Endothelial cell (in vitro differentiated cells): ENCODE measurements at places on chromosomes 12 and 14. TPM values are rescaled to one million over a fixed set of nuclear protein-coding genes. Genes with fewer than 3 reads are reported as not detected.

The LBHD2 gene
- not detected for total RNA-seq

GRCh38 chr14:67357969-67358354 lies 1.6 kb downstream of the ATP6V1D start:
- DNase-seq: no peak
- no peak overlapping the region for H3K27ac ChIP-seq
- H3K4me3 ChIP-seq: peak overlapping the region; percentile 98
- peaks cover 6% of the 10 kb centered on the region for H3K27me3 ChIP-seq
- peaks cover 34% of the 10 kb centered on the region for H3K4me1 ChIP-seq

The TMEM63C gene
- 6.6 TPM for total RNA-seq

The CCNT1 gene
- 46.1 TPM for total RNA-seq

DNA sequence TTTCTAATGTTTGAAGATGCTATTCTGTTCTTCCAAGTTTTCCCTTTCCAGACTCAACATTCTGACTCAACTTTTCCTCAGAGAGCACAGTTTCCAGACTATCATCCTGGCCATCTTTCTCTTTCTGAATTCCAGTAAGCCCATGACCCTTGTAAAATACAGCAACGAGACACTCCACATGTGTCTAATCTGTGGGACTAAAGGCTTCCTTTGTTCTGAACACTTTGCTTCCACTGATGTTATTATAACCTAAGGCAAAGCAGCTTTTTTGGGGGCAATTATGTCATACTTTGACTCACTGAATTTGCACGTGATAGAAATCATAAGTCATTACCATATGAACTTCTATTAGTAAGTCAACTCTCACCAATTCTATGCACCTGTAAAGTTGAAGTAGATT lies 6.3 kb upstream of the ART4 start:
- H3K4me3 ChIP-seq: no peak overlapping the region
- DNase-seq: no peak
- H3K36me3 ChIP-seq: no peaks in the 10 kb centered on the region
- H3K4me1 ChIP-seq: peaks cover 19% of the 10 kb centered on the region

- peaks cover 3% of the 10 kb centered on the region for H3K27me3 ChIP-seq
- no peaks in the 10 kb centered on the region for H3K36me3 ChIP-seq
- no peak overlapping the region for H3K4me3 ChIP-seq
- no peaks in the 10 kb centered on the region for H3K4me1 ChIP-seq
- DNase-seq: no peak
These were observed 69.8 kb downstream of the MAP1LC3B2 start for GRCh38 chr12:116628989-116629388.

DNA sequence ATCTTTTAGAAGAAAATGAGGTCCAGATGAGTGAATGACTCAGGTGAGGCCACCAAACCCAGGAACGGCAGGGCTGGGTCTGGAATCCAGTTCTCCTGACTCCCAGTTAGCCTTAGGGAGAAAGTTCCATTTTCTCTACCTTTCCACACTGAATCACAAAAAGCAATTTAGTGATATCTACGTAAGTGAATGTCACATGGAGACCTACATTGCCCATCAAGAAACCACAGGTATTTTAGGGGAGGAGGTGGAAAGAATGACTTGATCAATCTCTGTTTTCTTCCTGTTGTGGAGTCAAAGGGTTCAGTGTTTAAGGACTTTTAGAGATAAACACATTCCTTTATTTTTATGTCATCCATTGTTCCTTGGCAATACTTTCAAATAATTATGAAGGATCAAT lies 106.9 kb upstream of the PTPRB start:
- H3K27me3 ChIP-seq: no peaks in the 10 kb centered on the region
- H3K27ac ChIP-seq: no peak overlapping the region
- H3K36me3 ChIP-seq: no peaks in the 10 kb centered on the region
- H3K4me1 ChIP-seq: no peaks in the 10 kb centered on the region

The RFX4 gene
- total RNA-seq: not detected

DNA sequence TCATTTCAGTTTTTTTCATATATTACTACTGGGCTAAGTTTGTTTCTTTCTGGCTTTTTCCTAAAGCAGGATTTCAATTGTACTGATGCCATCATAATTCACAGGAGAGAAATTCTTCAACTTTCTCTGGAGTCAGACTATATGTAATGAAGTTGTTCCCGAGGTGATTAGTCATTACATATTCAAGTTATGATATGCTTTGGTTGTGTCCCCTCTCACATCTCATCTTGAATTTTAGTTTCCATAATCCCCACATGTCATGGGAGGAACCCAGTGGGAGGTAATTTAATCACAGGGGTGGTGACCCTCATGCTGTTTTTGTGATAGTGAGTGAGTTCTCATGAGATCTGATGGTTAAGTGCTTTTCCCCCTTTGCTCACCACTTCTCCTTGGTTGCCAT lies 227.5 kb upstream of the LRIG3 start:
- H3K4me3 ChIP-seq: no peak overlapping the region
- H3K27ac ChIP-seq: no peak overlapping the region
- H3K36me3 ChIP-seq: no peaks in the 10 kb centered on the region

GRCh38 chr14:36363704-36364103 lies 43.3 kb upstream of the MBIP start:
- no peak overlapping the region for H3K4me3 ChIP-seq
- no peaks in the 10 kb centered on the region for H3K27me3 ChIP-seq
- H3K27ac ChIP-seq: no peak overlapping the region
- no peaks in the 10 kb centered on the region for H3K36me3 ChIP-seq
- no peak for DNase-seq
- H3K4me1 ChIP-seq: no peaks in the 10 kb centered on the region

DNA sequence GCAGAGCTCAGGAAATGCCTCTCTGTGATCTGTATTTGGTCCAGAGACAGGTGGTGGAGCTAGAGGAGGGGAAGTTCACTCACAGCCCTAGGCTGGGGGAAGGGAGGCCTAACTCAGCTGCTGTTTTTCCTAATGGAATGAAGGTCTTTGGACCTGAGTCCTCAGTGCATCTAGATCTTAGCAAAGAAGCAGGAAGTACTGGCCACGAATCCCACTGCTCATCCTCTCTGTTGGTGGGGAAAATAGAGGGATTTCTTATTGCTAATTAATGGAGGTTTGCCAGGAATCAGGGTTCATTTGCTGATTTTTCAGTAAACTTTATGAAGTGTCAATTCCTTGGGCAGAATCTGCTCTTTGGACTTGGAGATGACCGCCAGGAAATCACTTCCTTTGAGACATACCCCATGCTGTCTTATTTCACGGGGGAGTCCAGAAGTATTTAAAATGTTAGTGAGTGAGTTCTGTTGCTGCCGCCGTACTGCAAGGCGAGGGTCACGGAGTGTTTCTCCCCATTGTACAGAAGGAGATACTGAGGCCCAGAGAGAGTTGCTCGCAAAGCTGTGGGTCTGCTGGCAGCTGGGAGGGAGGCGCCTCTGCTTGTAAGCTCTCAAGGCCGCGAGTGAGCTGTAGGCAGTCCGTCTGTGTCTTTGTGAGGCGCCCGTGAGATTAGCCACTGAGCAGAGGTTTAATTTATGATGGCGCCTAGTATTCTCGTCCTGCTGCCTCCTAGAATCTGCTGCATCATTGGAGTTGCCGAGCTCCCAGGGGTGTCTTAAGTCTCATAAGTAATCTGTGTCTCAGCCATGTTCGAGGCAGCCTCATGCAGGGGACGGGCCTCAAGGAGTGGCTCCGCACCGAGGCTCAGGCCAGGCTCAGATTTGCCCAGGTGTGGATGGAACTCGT lies 88.2 kb downstream of the TSPAN9 start:
- H3K27ac ChIP-seq: no peak overlapping the region
- peaks cover 6% of the 10 kb centered on the region for H3K27me3 ChIP-seq
- DNase-seq: no peak
- H3K36me3 ChIP-seq: peaks cover 25% of the 10 kb centered on the region
- no peak overlapping the region for H3K4me3 ChIP-seq

GRCh38 chr14:94659901-94660300 lies 47.7 kb downstream of the SERPINA3 start:
- no peak for DNase-seq
- peaks cover 1% of the 10 kb centered on the region for H3K27me3 ChIP-seq
- no peak overlapping the region for H3K4me3 ChIP-seq
- H3K27ac ChIP-seq: no peak overlapping the region
- H3K36me3 ChIP-seq: no peaks in the 10 kb centered on the region

DNA sequence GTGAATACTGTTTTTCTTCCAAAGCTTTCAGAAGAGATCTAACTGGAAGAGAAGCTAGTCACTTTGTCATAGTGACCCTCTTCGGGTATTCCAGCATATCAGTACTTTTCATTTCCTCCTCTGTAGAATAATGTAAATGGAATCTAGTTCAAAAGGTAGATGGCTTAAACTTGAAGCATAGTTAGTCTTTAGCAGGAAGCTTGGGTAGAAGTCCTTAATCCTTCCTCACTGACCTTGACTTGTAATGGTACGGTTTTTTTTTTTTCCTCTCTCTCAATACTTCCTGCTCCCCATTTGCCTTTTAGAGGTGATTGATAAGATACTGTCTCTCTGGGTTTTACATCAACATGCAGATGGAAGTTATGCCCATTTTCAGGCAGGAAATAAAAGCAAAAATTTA lies 1.7 kb downstream of the FBXO34 start:
- peaks cover 12% of the 10 kb centered on the region for H3K4me1 ChIP-seq
- no peak for DNase-seq
- no peaks in the 10 kb centered on the region for H3K36me3 ChIP-seq
- peaks cover 5% of the 10 kb centered on the region for H3K27me3 ChIP-seq

- H3K27ac ChIP-seq: no peak overlapping the region
- DNase-seq: no peak
- peaks cover 1% of the 10 kb centered on the region for H3K27me3 ChIP-seq
- H3K4me1 ChIP-seq: peaks cover 20% of the 10 kb centered on the region
- H3K4me3 ChIP-seq: no peak overlapping the region
These were observed 199.1 kb downstream of the FOXN3 start for GRCh38 chr14:89217891-89218290.

The DYNC1H1 gene
- 662 TPM for total RNA-seq
